ENCODE measurements at places on chromosomes 1 and 21.

- DNase-seq = no peak
These were observed 31.2 kb upstream of the MORC3 start for GRCh38 chr21:36288651-36289243.

- DNase-seq = no peak
These were observed 6.6 kb downstream of the EPHB2 start for GRCh38 chr1:22717037-22717760.

GRCh38 chr1:159786465-159786864 is 5.7 kb downstream of the DUSP23 start:
- DNase-seq = peak; percentile 26

- DNase-seq = no peak
These were observed 3.8 kb downstream of the GJB3 start for GRCh38 chr1:34784751-34785221.

- no peak for DNase-seq
These were observed 1.3 kb upstream of the CD58 start for GRCh38 chr1:116572099-116572498.

All from spinal cord (tissue), 10 donors.